Adipocyte (in vitro differentiated cells): ENCODE measurements at places on chromosomes 5 and 9.

DNA sequence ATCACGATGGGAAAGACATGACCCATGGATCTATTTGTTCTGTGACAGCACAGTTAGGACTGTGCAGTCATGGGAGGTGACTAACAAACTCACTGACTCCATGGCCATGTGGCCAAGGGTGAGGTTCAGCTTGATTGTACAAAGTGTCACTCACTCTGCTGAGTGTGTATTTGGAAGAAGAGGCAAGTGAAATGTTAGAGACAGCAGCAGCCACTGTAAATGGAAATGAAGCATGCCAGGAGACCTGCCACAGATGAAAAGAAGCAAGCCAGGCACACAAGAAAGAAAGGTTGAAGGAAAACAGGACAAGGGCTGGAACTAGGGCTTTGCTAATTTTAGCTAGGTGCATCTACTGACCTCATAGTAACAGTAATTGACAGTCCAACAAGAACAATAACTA is 42.7 kb upstream of the PALM2AKAP2 start:
- no peak for DNase-seq

DNA sequence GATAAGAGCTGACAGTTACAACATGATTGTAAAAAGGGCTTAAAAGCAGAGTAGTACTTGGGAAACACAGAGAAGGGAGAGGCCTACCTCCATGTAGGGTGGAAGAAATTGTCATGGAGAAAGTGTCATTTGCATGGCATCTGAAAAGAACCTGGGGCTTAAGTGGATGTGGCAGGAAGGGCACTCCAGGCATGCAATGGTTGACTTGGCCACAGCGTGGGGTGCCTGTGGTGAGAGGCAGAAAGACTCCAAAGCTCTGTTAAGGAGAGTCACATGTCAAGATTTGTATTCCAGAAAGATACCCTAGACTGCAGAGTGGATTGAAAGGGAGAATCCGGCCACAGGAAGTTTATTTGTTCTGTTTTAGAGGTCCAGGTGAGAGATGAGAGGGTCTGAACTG is 2.4 kb downstream of the POLR3G start:
- DNase-seq: no peak

DNA sequence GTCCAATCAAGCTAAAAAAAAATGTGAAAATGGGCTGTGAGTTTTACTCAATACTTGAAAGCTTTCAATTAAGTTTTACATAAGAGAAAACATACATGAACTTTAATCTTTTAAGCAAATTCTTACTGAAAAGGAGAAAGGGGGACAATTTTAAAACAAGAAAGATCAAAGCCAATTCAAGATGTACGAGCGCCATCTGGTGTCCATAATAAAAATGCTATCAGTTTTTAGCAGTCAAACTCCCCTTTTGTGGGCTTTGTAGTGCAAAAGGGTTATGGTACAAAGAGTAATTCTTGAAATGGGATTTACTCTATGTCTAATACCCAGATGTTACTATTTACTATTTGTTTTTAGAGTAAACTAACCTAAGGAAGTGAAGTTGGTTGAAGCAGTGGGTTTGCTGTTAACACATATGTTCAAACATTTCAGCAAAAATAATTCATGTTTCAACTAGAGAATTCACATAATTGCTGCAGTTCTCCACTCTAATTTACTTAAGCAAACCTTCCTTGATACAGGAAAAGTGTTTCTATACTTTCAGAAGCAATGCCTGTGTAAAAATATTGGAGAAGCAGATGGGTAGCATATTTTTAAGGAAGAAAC is 228.2 kb upstream of the TYRP1 start:
- peak; percentile 68 for DNase-seq

DNA sequence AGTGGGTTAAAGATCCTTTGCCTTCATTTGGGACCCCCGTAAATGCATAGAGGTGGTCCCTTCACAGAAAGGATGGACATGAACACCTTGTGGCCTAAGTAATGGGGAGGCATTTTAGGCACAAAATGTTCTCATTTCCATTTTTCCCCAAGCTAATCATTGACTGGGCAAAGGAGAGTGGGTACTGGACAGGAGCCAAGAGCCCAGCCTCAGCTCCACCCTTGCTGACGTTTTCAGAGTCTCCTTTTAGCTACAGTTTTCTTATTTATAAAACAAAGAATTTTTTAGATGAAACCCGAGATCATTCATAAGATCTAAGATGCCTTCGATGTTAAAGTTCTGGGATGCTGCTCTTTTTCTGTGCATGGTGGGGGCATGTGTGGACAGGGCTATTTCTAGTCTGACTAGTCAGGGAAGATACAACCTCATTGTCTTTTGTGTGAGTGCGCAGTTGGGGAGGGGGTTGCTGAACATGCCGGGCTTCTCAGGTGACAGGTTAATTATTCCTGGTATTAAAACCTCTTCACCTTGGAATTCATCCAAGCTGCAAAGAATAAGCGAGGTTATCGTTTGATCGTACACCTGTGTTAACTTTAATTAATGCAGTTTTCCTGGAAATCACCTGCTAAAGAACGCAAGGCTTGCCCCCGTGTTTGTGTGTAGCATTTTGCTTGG is 48.4 kb downstream of the ADAMTS16 start:
- no peak for DNase-seq

DNA sequence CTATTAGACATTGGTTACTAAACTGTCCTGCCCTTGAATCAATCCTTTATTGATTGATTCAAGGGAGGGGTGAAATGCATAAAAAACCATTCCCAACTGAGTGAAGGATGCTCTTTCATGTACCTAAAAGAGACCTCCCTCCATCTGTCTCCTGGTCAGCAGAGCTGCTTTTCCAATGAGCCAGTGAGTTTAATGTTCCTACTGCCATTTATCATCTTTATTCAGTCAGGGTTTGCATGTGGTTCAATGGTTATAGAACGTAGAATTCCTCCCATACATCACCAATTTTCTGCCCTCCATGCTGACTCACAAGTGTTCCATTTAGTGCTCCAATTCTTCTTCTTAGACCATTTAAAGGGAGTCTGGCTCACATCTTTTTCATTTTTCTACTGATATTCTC is 199.1 kb upstream of the PCSK5 start:
- DNase-seq: no peak

- DNase-seq: no peak
These were observed 14.0 kb downstream of the HNRNPAB start for GRCh38 chr5:178218237-178218776.

- DNase-seq: peak; percentile 76
These were observed 55.8 kb upstream of the ACTBL2 start for GRCh38 chr5:57538341-57538955.

DNA sequence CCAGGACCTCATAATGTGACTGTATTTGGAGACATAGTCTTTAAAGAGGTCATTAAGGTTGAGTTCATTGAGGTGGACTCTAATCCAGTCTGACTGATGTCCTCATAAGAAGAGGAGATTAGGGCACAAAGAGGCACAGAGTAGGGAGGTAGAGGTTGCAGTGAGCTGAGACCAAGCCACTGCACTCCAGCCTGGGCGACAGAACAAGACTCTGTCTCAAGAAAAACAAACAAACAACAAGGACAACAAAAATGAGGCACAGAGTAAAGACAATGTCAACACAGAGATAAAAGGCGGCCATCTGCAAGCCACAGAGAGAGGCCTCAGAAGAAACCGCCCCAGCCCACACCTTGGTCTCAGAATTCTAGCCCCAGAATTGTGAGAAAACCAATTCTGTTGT is 17.0 kb upstream of the TDRD7 start:
- no peak for DNase-seq

DNA sequence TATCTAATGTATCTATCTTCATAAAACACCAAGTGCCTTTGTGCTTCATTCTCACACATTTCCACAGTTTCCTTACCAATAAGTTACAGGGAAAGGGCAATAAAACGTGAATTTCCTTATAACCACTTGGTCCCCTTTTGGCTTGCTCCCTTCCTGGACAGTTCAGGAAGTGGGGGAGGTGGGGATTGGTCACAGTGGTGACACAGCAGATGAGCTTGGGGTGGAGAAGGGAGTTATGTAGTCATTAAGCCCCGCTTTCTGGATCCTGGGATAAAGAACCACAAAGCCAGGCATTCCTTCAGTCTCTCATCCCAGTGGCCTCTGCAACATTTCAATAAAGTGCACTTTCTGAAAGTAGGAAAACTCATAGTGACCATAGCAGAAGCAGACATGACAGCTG is 47.1 kb upstream of the FYB1 start:
- no peak for DNase-seq

DNA sequence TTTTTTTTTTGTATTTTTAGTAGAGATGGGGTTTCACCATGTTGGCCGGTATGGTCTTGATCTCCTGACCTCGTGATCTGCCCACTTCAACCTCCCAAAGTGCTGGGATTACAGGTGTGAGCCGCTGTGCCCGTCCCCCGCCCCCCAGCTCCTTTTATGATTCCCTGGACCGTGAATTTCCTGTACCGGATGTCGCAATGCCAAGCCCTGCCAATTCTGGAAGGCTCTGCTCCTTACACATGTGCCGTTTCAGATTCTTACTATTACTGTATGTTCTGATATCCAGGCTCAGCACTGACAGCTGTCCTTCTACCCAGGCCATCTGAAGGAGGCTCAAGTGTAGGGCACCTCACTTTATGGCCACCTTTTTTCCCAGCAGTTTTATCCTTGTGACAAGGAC is 100.1 kb downstream of the PLCXD3 start:
- DNase-seq: no peak

DNA sequence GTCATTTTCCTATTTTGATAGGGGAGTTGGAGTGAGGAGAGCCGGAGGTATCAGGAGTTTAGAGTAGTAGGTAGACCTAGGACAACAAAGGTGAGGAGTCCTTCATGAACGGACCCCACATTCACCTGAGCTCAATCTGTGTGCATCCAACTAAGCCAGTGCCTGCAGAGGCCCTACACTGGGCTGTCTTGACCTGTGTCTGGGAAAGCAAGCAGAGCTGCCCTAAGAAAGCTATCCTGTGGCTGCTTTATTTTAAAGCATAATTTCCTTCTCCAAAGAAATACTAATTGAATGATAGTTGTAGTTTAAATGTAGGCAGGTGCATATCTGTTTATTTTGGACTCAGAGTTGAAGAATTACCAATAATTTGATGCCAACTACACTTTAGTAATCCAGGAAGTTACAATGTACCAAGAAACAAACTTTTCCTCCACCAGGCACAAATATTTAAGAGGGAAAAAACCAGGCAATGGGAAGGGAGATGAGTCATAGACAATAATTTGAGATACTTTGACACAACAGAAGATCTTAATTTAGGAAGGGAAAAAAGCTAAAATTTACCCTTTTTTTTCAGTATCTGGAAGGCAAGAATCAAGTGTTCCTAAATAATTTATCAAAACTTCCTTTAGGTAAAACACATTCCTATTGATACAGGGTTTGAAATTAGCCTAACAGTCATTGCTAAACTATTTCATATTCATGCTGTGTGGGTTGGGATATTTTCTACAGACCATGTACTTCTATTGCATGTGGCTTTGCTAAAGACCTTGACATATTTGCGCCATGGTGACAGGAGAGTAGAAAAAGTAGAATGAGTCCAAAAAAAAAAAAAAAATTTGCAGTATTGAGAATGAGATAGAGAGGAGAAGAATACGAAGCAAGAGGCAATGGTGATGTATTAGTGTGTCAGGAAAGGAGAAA is 376.6 kb upstream of the TUSC1 start:
- DNase-seq: peak; percentile 25

- DNase-seq: no peak
These were observed 216.2 kb downstream of the TRIO start for GRCh38 chr5:14359069-14360043.

- DNase-seq: peak; percentile 91
These were observed 45.9 kb downstream of the PRRT1B start for GRCh38 chr9:131590907-131591844.

- DNase-seq: peak; percentile 62
These were observed 26.4 kb upstream of the TMEM171 start for GRCh38 chr5:73093943-73094342.

DNA sequence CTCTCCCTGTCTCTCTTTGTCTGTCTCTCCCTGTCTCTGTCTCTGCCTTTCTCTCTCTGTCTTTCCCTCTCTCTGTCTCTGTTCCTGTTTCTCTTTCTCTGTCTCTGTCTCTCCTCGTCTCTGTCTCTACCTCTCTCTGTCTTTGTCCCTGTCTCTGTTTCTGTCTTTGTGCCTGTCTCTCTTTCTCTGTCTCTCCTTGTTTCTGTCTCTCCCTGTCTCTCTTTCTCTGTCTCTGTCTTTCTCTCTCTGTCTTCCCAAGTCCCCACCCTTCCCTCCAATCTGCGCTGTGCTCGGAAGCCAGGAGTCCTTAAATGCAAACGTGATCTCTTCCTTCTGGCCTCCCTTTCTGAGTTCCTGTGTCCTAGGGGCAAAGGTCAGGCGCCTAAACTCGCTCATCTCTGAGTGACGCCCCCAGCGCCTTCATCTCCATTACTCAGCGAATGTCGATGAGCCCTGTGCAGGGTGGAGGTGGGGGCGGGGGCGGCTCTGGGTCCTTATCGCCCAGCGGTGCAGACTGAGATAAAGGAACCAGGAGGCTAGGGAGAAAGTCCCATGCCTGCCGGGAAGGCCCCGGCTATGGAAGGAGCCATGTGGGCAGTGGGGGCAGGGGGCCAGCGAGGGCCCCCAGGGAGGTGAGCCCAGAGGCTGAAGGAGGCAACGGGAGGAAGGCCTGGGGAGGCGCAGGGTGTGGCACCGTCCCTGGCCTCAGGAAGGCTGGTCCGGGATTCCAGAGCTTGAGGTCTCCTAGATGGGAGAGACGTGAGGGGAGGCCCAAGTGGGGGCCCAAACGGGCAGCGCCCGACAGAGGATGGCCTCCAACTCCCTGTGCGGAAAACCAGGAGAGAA is 1.5 kb upstream of the SLC6A19 start:
- no peak for DNase-seq

DNA sequence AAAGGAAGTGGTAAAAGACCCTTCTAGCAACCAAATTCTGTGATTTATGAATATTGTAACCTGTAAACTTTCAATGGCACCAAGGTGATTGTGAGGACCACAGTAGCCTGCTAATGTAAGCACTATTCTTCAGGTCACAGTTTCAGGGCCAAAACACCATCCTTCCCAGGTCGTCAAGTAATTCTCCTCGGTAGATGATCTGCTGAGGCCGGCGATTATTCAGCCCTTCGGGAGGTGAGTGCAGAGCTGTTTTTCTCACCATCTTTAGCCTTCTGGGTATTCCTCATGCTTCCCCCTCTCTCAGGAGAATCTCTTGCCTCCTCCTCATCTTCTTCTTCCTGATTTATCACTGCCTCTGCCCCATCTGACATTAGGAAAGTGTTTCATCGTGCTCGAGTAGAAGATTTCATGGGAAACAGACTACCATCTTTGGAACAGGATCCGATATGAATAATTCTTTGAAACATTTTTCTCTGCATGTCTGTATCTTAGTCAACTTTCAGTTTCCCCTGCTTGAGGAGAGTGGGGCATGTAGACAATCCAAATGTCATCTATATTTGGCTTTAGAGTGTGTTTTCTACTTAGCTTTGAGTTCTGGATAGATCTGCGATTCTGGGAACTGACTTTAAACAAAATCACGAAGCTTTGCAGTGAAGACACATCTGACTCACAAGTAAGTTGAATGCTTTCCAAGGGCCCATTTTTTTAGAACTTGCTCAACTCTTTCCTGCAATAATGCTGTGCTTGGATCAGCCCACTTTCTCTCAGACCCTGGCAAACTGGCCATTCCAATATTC is 173.9 kb downstream of the AOPEP start:
- peak; percentile 97 for DNase-seq

DNA sequence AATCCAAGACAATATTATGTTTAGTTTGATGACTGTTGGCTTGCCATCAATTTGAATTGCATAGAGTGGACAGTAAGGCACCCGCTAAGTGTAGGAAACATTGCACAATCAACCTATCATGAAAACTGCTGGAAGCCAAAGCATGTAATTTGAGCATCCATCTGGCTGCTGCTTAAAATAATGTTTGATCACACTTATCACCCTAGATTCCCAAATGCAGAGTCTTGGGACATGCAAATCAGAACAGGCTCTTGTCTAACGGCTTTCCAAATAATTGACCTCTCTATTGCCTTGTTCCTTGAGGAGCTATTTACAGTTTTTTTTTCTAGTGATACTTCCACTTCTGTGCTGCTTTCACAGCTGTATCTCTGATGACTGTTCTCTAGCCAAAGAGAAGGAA is 342.1 kb downstream of the PRR16 start:
- DNase-seq: peak; percentile 72
